Heart right ventricle (tissue), 16 donors: ENCODE measurements at places on chromosomes 5 and 9. TPM values are rescaled to one million over a fixed set of nuclear protein-coding genes. Genes with fewer than 3 reads are reported as not detected.

DNA sequence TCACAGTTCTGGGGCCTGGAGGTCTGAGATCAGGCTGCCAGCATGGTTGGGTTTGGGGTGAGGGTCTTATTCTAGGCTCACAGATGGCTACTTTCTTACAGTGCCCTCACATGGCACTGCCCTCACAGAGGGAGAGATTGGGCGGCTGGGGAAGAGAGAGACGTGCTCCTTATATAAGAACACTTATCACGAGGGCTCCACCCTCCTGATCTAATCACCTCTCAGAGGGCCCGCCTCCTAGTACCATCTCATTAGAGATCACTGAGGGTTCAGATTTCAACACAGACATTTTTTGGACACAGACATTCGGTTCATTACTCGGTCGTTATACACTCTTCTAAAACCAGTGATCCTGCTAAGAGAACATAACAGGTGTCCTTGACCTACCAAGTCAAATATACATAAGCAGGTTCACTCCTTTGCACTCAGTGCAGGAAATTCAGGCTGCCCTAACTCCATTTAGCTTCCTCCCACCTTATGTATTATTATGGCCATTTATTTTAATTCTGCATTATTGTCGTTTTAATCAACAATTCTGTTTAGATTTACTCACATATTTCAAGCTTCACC lies 121.7 kb downstream of the ICE1 start:
- DNase-seq = no peak

IQGAP2 gene
- 2.6 TPM for total RNA-seq

ROR2 gene
- total RNA-seq = 0.56 TPM

TTC33 gene
- 18.0 TPM for total RNA-seq

DNA sequence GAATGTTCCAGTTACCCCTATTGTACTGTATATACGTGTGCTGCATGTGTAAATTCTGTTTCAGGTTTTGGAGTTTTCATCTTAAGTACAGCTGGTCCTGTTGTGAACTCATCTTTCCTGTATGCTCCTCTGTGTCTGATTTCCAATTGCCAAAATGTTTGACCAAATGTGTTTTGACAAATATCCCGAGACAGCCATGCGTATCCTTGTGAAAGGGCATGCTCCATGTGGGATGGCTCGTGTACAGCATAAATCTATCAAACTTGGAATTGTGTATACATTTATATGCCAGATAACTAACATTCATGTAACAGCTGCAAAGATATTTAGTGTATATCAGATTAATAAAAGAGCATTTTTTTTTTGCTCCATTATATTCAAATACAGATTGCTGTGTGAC lies 69.5 kb upstream of the IQGAP2 start:
- DNase-seq = no peak

GRCh38 chr5:67262206-67262605 lies 65.6 kb upstream of the CD180 start:
- DNase-seq = no peak
